ENCODE measurements at places on chromosomes 3 and 15. TPM values are rescaled to one million over a fixed set of nuclear protein-coding genes. Genes with fewer than 3 reads are reported as not detected.

GRCh38 chr3:137304313-137305056 is 346.7 kb downstream of the IL20RB start:
- no peak for DNase-seq

DNA sequence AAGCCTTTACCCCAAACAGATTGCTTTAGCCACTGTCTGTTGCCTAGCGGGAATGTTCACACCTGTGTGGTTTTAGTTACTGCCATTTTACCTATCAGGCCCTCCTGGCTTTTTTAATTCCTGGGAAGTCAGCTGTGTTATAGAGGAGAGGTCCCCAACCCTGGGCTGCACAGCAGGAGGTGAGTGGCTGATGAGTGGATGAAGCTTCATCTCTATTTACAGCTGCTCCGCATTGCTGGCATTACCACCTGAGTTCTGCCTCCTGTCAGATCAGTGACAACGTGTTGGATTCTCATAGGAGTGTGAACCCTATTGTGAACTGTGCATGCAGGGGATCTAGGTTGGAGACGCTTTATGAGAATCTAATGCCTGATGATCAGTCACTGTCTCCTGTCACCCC is 127.0 kb downstream of the MBNL1 start:
- DNase-seq: no peak

DNA sequence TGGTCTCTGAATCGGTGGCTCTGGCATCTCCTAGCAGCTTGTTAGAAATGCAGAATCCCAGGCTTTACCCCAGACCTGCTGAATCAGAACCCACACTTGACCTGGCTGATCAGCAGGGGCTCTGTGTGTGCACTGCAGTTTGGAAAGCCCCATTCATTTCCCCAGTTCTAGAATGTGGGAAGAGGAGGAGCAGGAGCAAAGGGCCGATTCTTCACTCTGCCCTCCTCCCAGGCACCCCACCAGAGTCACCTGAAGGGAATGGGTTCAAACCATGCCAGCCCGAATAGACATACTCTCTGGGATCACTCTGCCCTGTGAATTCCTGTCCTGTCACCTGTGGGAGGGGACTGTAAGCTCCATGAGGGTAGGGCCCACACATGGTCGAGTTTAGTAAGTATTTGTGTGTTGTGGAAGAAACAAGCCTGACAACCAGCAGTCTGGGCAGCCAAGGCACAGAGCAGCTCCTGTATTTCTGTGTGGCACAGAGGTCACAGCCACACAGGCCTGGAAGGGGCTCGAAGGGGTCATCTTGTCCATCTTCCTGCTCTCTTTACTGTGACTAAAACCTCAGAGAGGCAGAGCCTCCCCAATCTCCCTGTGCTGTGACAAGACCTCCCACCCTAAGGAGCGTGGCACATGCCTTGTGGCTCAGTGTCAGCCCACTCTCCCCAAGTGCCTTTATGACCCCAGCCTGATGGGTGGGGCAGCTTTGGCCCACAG is 29.0 kb upstream of the HHATL start:
- DNase-seq: no peak

GRCh38 chr15:78205856-78206255 is 28.5 kb downstream of the ACSBG1 start:
- no peak for DNase-seq

The NMB gene
- 2.8 TPM for total RNA-seq

DNA sequence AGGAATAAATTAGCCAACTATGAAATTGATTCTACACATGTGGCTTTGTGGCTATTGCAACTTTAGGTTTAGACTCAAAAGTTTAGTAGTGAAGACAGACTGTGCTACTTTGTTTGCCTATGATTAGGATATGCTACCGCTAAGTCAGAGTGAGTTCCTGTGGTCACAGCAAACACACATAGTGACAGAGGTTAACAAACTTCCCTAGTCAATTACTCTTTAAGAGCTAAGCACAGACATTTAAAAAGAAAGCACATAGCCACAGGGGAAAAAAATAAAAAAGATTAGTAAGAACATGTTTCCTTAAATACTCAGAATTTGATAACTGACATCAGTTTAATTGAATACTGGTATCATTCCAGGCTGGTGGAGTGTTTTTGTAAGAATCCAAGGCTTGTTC is 207.1 kb downstream of the GBE1 start:
- DNase-seq: no peak

DNA sequence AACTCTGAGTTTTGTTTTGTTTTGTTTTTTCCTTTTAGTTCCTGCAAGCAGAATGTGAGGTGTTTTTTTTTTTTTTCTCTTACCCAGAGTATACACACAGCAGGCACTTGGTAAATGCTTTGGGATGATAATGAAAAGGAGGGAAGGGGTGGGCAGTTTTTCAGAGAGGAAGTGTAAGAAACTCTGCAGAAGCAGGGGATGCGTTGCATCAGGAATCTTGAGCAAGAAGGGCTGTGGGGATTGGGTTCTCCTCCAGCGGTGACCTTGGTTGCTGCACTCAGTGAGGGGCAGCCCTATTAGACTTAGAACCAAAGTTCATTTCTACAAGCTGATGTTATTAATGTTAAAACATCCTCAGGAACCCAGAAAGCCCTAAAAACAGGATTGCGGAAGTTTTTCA is 32.2 kb upstream of the TMEM158 start:
- no peak for DNase-seq

The TCF12 gene
- 89.1 TPM for total RNA-seq

The IGDCC3 gene
- total RNA-seq: not detected

The SENP8 gene
- 1.7 TPM for total RNA-seq

GRCh38 chr3:32821686-32822296 is 4.0 kb downstream of the TRIM71 start:
- no peak for DNase-seq

The NR1I2 gene
- total RNA-seq: 0.17 TPM

- no peak for DNase-seq
These were observed 5.5 kb downstream of the SMAD6 start for GRCh38 chr15:66707310-66708082.

GRCh38 chr3:3801494-3801841 is 2.2 kb downstream of the LRRN1 start:
- DNase-seq: no peak
